ENCODE measurements at places on chromosomes 1 and 21.

DNA sequence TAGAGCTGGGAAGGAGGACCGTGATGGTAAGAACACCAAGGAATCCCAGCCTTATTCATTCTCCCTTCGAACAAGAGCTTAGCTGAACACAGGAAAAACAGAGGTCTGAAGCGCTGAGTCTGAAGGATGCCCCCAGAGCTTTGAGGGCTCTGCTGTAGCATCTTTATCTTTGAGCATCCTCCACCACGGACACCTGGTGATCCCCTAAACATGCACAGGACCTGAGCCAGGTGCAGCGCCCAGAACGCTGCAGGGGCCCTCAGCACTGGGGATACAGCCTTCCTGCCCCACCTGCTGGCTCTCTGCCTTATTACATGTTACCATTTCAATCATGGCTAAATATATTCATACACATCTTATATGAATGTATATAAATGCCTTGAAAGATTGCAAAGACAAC lies 7.7 kb upstream of the GPATCH4 start:
- peak; percentile 10 for DNase-seq

DNA sequence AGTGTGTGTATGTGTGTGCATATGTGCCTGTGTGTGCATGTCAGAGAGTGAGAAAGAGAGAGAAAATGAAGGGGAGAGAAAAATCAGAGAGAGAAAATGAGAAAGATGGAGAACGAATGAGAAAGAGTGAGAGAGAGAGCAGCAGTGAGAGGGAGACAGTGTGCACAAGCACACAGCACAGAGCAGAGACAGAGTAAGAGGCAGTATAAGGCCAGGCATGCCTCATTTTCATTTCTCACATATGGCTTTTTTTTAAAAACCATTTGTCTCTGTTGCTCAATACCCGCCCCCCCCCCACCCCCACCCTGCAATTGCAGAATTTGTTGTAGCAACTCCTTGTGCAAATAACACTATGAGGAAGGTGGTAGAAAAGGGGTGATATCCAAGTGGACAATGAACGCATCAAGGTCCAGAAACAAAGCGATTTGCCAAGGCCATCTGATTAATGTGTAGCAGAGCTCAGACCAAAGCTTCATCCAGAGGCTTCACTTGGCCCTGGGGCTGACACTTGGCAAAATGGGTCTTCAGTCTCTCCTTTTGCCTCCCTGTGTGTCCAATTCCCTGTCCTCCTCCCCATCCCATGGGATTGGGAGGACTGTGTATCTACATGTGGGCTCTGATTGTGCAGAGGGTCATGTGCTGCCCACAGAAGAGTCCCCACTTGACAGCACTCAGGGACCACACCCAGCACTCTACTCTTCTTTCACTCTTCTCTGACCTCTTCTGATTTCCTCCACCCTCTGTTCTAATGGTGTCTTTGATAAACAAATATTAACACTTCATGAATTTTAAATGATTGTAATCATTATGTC lies 38.9 kb upstream of the HSD3B1 start:
- no peak for DNase-seq

DNA sequence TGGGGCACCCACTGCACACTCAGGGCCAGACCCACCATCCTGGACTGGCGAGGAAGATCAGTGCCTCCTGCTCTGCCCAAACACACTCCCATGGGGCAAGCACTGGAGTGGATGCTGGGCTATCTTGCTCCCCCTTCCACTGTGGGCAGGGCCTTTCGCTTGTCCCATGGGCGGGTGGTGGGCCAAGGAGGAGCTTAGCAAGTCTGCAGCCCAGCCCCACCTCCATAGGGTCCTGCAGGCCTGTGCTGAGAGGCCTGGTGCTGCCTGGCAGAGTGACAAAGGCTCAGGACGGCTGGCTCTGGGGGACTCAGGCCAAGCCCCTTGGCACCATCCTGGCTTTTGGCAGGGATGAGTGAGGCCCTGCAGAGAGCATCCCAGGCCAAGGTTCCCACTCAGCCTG lies 89.4 kb downstream of the PTPRU start:
- DNase-seq = no peak

GRCh38 chr1:201504179-201504631 lies 2.7 kb downstream of the CSRP1 start:
- DNase-seq = no peak

DNA sequence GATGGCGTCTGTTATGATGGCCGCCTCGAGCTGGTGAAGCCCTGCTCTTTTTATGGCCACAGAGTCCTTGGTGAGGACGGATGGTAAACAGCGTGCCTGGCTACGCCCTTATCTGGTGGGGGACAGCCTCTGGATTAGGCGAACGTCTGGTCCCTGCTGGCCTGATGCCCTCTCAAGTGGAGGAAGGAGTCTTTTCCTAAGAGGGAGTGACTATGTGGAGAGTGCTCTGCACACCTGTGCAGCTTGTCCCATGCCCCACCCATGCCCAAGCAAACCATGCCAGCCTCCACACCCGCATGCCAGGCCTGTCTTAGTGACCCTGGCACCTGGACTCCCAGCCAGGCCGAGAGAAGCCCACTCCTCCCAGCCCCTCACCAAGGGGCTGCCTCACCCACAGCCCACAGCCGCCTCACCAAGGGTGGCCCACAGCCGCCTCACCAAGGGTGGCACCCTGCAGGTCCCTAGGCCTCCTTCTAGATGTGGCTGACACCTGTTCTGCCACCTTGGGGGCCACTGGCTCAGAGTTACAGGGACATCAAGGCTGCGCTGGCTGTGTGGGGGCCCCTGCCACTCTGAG lies 40.2 kb downstream of the WNT9A start:
- DNase-seq = no peak

All from kidney glomerular epithelial cell (primary cell).